ENCODE measurements at places on chromosomes 4 and X. TPM values are rescaled to one million over a fixed set of nuclear protein-coding genes. Genes with fewer than 3 reads are reported as not detected.
A peak's percentile ranks its signal among the peaks of the same experiment; 100 is the strongest.

TCEAL2 gene
- not detected for total RNA-seq

DNA sequence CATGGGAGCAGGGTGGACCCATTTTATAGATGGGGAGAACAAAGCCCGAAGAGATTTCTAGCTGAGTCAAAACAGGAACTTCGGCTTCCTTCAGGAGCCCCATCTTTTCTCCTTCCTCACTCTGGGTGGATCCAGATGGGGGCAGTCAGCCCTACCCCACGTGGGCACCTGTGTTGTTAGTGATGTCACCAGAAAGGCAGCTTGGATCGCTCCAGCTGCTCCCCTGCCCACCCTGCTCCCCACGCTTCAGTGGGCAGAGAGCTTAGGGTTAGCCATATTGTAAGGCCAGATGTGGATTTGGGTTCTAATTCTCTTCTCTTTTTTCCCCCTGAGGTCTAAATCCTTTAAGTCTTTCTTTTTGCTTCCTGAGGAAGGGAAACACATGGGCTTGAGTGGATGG is 132.3 kb upstream of the PJA1 start:
- H3K4me1 ChIP-seq, result no peaks in the 10 kb centered on the region
- no peak overlapping the region for H3K27ac ChIP-seq
- H3K27me3 ChIP-seq, result no peaks in the 10 kb centered on the region
- no peak for DNase-seq
- H3K36me3 ChIP-seq, result no peaks in the 10 kb centered on the region

- no peak overlapping the region for H3K27ac ChIP-seq
- H3K4me3 ChIP-seq, result no peak overlapping the region
- DNase-seq, result no peak
- H3K36me3 ChIP-seq, result no peaks in the 10 kb centered on the region
- no peaks in the 10 kb centered on the region for H3K4me1 ChIP-seq
Measured at GRCh38 chr4:69167300-69167699, 47.2 kb downstream of the UGT2B11 start.

DNA sequence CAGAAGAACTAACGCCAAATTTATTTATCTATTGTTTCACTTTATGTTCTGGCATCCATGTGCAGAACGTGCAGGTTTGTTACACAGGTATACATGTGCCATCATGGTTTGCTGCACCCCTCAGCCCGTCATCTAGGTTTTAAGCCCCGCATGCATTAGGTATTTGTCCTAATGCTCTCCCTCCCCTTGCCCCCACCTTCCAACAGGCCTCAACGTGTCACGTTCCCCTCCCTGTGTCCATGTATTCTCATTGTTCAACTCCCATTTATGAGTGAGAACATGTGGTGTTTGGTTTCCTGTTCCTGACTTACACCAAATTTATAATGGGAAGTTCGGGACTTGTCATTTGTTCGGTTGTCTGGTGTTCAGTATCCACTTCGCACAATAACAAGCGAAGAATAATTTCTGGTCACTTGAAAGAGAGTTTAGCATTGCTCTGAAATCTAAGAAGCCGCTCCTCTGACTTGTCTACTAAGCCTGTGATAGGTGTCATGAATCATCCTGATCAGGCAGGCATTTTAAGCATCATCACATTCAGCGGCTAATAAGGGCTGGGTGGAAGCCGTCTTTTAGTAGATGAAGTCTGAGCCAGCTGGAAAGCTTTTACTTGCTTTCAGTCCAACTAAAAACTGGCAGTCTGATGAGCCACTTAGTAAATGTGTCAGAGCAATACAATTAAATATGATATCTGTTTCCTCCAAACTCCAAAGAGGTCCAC is 1065.7 kb upstream of the PABPC4L start:
- H3K4me3 ChIP-seq, result no peak overlapping the region
- no peaks in the 10 kb centered on the region for H3K36me3 ChIP-seq
- peaks cover 2% of the 10 kb centered on the region for H3K4me1 ChIP-seq
- no peaks in the 10 kb centered on the region for H3K27me3 ChIP-seq

- no peak for DNase-seq
- no peak overlapping the region for H3K4me3 ChIP-seq
- H3K27me3 ChIP-seq, result no peaks in the 10 kb centered on the region
- H3K36me3 ChIP-seq, result no peaks in the 10 kb centered on the region
Measured at GRCh38 chrX:123918106-123918721, 43.3 kb upstream of the STAG2 start.

DNA sequence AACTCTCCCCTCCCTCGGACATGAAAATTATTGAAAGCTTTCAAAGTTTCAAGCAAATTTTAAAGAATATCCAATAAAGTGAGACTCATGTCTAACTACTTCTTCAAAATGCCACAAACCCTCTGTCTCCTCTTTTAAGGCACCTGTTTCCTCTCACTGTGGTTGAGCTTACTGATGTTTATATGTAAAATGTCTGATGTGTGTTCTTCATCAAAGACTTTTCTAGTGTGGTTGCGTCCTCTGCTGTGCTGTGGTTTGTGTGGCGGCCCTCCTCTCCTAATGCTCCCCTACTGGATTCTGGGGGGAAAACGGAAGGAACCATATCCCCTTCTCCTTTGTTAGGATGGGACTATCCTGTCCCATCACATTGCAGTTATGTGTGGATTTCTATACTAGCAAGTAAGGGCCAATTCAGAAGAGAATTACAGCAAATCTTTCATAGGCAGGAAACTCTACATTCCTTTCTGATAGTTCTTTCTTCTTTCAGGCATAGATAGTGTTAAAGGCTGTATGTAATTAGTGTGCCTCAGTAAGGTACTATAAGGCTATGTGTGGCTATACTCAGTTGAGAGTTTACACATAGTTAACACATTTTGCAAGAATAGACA is 221.0 kb upstream of the GPRIN3 start:
- no peak for DNase-seq
- no peak overlapping the region for H3K4me3 ChIP-seq
- H3K4me1 ChIP-seq, result no peaks in the 10 kb centered on the region

DNA sequence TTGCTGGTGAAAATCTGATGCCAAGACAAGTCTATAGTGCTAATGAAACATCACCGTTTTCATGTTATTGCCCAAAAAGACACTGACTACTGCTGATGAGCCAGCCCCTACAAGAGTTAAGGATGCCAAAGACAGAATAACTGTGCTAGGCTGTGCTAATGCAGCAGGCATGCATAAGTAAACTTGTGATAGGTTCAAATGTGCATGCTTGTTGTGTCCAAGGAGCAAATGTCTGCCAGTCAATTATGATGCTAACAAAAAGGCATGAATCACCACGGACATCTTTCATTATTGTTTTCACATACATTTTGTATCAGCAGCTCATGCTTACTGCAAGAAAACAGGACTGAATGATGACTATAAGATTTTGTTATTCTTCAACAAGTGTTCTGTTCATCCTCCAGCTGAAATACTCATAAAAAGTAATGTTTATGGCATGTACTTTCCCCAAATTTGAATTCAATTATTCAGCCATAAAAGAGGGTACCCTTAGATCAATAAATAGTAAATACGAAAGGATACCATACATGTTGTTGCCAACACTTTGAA is 306.9 kb upstream of the ARSJ start:
- no peak overlapping the region for H3K4me3 ChIP-seq
- peaks cover 4% of the 10 kb centered on the region for H3K4me1 ChIP-seq
- no peak overlapping the region for H3K27ac ChIP-seq
- DNase-seq, result no peak

PPP1R2C gene
- total RNA-seq, result not detected

UGT2B10 gene
- not detected for total RNA-seq

GRCh38 chr4:34047363-34047762 is 2197.0 kb downstream of the ARAP2 start:
- no peaks in the 10 kb centered on the region for H3K27me3 ChIP-seq
- H3K36me3 ChIP-seq, result no peaks in the 10 kb centered on the region
- no peak overlapping the region for H3K27ac ChIP-seq
- H3K4me3 ChIP-seq, result no peak overlapping the region
- H3K4me1 ChIP-seq, result no peaks in the 10 kb centered on the region

CCSER1 gene
- total RNA-seq, result 0.87 TPM

GPR173 gene
- total RNA-seq, result 0.36 TPM

GRCh38 chrX:100731441-100732281 is at the start of gene SYTL4:
TSS of gene SYTL4 (minus strand) at chrX:100732121. CDS start at chrX:100702037, 30,084 bp downstream.
- no peak for DNase-seq
- H3K4me1 ChIP-seq, result no peaks in the 10 kb centered on the region

IL13RA1 gene
- 0.87 TPM for total RNA-seq

DNA sequence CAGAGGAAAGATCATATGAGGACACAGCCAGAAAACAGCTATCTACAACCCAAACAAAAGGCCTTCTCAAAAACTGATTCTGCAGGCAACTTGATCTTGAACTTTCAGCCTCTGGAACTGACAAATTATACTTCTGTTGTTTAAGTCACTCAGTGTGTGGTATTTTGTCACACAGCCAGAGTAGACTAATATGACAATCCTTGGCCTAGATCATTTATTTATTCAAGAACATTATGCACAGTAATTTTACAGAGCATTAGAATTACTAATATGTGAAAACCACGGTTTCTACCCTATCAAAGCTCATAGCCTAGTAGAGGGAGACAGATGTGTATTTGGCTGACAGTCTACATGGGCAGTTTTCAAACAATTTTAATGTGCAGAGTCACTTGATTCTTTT is 167.8 kb upstream of the PCDH18 start:
- H3K27me3 ChIP-seq, result no peaks in the 10 kb centered on the region
- no peak for DNase-seq
- no peaks in the 10 kb centered on the region for H3K4me1 ChIP-seq
- no peak overlapping the region for H3K4me3 ChIP-seq
- H3K36me3 ChIP-seq, result no peaks in the 10 kb centered on the region

GRCh38 chr4:1792832-1793495 is at the start of gene FGFR3:
TSS of gene FGFR3 (plus strand) at chr4:1793293. CDS start at chr4:1793935, 642 bp downstream.
- no peaks in the 10 kb centered on the region for H3K27me3 ChIP-seq
- peak within 1 kb of the TSS; percentile 50 for H3K4me3 ChIP-seq
- H3K27ac ChIP-seq, result no peak within 1 kb of the TSS
- no peaks in the 10 kb centered on the region for H3K36me3 ChIP-seq
- DNase-seq, result peak; percentile 81

GRCh38 chrX:140132937-140133336 is 167.6 kb upstream of the CXorf66 start:
- no peak overlapping the region for H3K4me3 ChIP-seq
- no peaks in the 10 kb centered on the region for H3K4me1 ChIP-seq
- H3K36me3 ChIP-seq, result no peaks in the 10 kb centered on the region
- no peak for DNase-seq
- no peaks in the 10 kb centered on the region for H3K27me3 ChIP-seq

- H3K36me3 ChIP-seq, result peaks cover 15% of the 10 kb centered on the region
- peak overlapping the region; percentile 59 for H3K27ac ChIP-seq
- no peak overlapping the region for H3K4me3 ChIP-seq
- no peak for DNase-seq
- no peaks in the 10 kb centered on the region for H3K27me3 ChIP-seq
Measured at GRCh38 chrX:150715184-150715583, 22.0 kb downstream of the MTMR1 start.

DNA sequence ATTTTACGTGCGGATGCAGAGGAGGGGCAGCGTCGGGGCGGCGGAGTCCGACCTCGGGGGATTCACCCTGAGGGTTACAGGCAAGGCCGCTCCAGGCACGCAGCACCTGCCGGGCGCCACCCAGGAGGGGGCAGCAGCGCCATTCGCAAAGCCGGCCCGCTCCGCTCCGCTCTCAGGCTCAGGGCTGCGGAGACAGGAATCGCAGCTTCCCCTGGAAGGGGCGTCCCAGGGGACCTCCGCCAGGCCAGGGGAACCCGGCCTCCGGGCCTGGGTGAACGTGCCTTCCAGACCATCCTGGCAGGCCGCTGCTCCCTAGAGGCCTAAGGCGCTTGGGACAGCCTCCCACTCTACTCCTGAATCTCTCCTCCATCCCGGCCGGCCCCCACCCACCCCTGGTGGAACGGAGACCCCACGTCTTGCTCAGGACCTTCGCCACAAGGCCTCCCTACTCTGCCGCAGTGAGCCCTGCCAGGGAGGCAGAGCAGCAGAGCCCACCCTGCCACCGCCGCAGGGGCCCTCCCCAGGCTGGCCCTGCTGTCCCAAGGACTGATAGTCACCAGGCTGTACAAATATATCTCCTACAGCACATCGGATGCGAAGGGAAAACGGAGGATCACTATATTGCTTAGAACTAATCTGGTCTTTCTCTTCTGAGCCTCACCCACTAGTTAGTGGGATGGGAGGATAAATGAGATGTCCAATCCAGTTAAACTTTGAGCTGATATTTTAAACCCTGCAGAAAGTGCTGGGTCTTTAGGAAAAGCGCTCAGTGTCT is 115.0 kb downstream of the SMIM20 start:
- DNase-seq, result peak; percentile 74
- no peaks in the 10 kb centered on the region for H3K27me3 ChIP-seq
- no peaks in the 10 kb centered on the region for H3K36me3 ChIP-seq
- peaks cover 11% of the 10 kb centered on the region for H3K4me1 ChIP-seq
- no peak overlapping the region for H3K27ac ChIP-seq
- peak overlapping the region; percentile 45 for H3K4me3 ChIP-seq

DNA sequence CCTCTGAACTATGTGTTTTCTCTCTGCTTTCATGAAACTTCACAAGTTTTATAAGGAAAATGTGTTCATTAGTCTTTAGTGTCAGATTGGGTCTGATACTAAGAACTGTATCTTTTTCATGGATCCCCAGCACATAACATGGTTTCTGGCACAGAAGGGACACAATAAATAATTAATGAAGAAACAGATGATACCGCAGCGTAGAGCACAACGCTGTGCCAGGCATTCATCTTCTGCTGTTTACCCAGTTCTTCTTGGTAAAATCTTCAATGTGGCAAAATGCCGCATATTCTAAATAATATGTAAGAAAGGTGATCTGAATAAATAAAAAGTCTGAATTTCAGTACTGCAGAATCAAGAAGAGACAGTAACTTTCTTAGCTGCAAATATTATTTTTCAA is 12.3 kb downstream of the SCARB2 start:
- no peak overlapping the region for H3K27ac ChIP-seq
- H3K36me3 ChIP-seq, result no peaks in the 10 kb centered on the region
- no peaks in the 10 kb centered on the region for H3K27me3 ChIP-seq
- no peak overlapping the region for H3K4me3 ChIP-seq
- H3K4me1 ChIP-seq, result peaks cover 11% of the 10 kb centered on the region

GRCh38 chrX:133880032-133880443 is 105.4 kb downstream of the GPC3 start:
- H3K27me3 ChIP-seq, result no peaks in the 10 kb centered on the region
- no peak overlapping the region for H3K4me3 ChIP-seq
- H3K4me1 ChIP-seq, result no peaks in the 10 kb centered on the region
- no peaks in the 10 kb centered on the region for H3K36me3 ChIP-seq

DNA sequence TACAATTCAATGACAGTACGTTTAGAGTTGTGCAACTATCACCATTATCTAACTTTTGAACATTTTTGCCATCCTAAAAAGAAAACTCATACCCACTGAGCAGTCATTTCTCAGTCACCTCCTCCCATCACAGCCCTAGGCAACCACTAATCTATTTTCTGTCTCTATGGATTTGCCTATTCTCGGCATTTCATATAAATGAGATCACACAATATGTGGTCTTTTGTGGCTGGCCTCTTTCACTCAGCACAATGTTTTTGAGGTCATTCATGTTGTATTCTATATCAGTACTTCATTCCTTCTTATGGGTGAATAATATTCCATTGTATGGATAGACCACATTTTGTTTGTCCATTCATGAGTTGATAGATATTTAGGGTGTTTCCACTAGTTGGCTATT is 103.0 kb downstream of the PPEF1 start:
- H3K27ac ChIP-seq, result no peak overlapping the region
- H3K4me3 ChIP-seq, result no peak overlapping the region
- no peaks in the 10 kb centered on the region for H3K36me3 ChIP-seq
- no peaks in the 10 kb centered on the region for H3K27me3 ChIP-seq
- no peaks in the 10 kb centered on the region for H3K4me1 ChIP-seq

- H3K36me3 ChIP-seq, result no peaks in the 10 kb centered on the region
- H3K27ac ChIP-seq, result no peak overlapping the region
- H3K27me3 ChIP-seq, result no peaks in the 10 kb centered on the region
- no peaks in the 10 kb centered on the region for H3K4me1 ChIP-seq
Measured at GRCh38 chrX:42673301-42673810, 104.6 kb downstream of the PPP1R2C start.

All from Karpas-422 (cell line).